CD4-positive, alpha-beta T cell treated with Interleukin-6 at 100 ng/mL for 8 hours (primary cell): ENCODE measurements at places on chromosomes 11 and 22.

- DNase-seq = no peak
Observed at GRCh38 chr11:78226684-78227680, 38.3 kb downstream of the USP35 start.

GRCh38 chr22:47575291-47575690 lies 812.8 kb downstream of the TBC1D22A start:
- no peak for DNase-seq

GRCh38 chr11:45933846-45934579 lies 11.6 kb downstream of the LARGE2 start:
- DNase-seq = no peak

DNA sequence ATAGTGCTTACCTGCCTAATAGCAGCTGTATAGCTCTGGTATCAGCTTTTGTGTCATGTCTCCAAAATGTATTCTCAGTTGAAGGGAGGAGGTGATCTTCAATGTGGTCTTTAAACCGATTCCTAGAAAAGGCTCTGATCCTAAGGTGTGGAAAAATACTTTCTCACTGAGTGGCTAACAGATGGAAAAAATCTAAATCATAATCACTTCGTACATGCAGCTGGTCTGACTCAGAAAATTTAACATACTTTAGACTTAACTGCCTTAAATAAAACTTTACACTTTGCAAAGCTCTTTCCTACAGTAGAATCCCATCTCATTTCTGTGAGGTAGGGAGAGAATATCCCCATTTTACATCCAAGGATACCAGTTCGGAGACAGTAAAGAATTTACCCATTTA lies 38.0 kb downstream of the C2CD3 start:
- no peak for DNase-seq

GRCh38 chr11:128480066-128480465 lies 107.3 kb downstream of the ETS1 start:
- no peak for DNase-seq

GRCh38 chr11:96242191-96242847 lies 100.7 kb downstream of the MAML2 start:
- DNase-seq = no peak

GRCh38 chr11:120332822-120333716 lies 3.1 kb upstream of the ARHGEF12 start:
- DNase-seq = no peak

DNA sequence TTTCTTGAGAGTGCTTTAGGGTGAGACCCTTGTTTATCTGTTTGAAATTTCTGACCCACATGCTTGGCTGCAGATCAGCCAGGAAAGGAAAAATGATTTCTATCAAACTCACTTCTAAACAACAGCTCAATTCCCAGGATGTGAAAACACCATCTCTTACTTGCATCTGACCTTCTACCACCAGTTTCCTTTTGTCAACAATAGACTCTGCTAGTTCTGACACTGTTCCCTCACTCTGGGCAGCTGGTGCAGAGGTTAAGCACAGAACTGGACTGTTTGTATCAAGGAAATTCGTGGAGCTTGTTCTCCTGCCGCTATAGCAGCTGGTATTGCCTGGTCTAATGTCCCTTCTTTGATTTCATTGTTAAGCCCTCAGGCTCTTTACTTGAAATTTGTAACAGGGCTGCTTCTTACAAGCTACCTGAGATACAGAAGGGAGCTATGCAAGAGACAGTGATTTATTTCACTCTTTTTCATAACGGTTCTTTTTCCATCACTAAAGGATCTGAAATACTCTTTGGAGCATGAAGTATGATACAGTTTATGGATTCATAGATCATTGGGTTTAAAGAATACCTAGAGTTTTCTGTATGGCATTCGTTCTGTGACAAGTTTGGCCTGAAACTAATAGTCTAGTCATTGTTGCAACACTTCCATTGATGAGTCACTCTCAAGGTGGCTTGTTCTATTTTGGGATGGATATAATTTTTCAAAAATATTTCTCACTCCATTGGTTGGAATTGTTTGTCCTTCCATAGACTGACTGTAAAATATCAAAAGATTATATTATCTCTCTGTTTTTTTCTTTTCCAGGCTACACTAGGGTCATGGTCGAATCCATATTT lies 178.2 kb upstream of the ZC3H12C start:
- no peak for DNase-seq
